T-helper 17 cell (primary cell): ENCODE measurements at places on chromosomes 3 and 15. TPM values are rescaled to one million over a fixed set of nuclear protein-coding genes. Genes with fewer than 3 reads are reported as not detected.

RGMA gene
- total RNA-seq = not detected

GRCh38 chr3:42262525-42262924 is 3.5 kb downstream of the CCK start:
- no peak overlapping the region for H3K4me3 ChIP-seq
- H3K27ac ChIP-seq = no peak overlapping the region
- peaks cover 71% of the 10 kb centered on the region for H3K27me3 ChIP-seq
- DNase-seq = no peak

TRIM42 gene
- not detected for total RNA-seq

DNA sequence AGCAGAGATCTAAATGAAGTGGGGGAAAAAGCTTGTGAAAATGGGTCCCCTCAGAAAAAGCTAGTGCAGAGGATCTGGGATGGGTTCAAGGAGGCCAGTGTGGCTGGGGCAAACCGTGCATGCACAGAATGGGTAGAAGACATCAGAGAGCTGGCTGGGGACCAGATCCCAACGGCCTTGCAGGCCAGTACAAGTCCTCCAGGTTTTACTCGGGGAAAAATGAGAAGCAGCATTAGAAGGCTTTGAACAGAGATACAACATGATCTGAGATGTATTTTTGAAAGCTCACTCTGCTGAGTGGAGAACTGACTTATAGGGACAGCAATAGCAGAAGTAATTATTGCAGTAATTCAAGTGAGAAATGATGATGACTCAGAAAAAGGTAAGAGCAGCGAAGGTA is 114.5 kb downstream of the HERC1 start:
- H3K4me3 ChIP-seq = peak overlapping the region; percentile 31
- H3K36me3 ChIP-seq = peaks cover 8% of the 10 kb centered on the region
- H3K27ac ChIP-seq = peak overlapping the region; percentile 84
- H3K27me3 ChIP-seq = no peaks in the 10 kb centered on the region
- H3K4me1 ChIP-seq = peaks cover 8% of the 10 kb centered on the region
- no peak for DNase-seq

DNA sequence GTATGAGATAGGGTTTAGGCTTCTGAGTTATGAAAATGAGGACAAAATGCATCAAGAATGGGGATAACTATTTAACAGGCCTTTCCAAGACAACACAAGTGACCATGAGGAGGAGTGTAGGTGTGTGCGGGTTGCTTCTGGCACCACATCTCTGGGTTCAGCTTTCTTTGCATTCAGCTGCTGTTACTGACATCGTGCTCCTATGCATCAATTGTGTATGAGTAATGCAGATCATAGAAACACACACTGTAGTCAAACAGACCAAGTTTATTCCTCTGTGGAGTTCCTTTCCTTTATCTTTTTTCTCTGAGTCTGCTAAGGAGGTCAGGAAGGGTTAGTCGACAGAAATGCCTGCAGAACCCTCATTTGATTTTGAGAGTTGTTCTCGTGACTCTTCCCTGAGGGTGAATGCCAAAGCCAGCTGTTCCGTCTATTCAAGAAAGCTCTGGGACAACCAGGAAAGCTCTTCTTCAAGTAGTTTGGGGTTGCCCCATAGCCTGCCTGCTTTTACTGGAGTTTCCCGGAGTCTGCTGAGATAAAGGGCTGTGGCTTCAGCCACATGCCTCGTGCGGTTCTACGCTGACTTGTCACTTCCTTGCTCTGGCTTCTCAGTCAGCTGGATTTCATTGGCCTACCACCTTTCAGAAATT is 136.7 kb upstream of the TLE3 start:
- no peak for DNase-seq
- H3K27me3 ChIP-seq = no peaks in the 10 kb centered on the region
- peaks cover 4% of the 10 kb centered on the region for H3K36me3 ChIP-seq
- H3K4me1 ChIP-seq = peaks cover 7% of the 10 kb centered on the region
- H3K4me3 ChIP-seq = no peak overlapping the region
- no peak overlapping the region for H3K27ac ChIP-seq

GRCh38 chr15:84749111-84749991 is 959 bp downstream of the ZNF592 start:
- peaks cover 52% of the 10 kb centered on the region for H3K4me1 ChIP-seq
- H3K27ac ChIP-seq = peak overlapping the region; percentile 93
- DNase-seq = peak; percentile 18
- peak overlapping the region; percentile 90 for H3K4me3 ChIP-seq

CYP8B1 gene
- total RNA-seq = not detected
